ENCODE measurements at places on chromosomes 16 and 17.

GRCh38 chr16:20976576-20976975, 76.0 kb downstream of the LYRM1 start:
- no peak for DNase-seq

- no peak for DNase-seq
Observed at GRCh38 chr17:81866440-81867169, 4.5 kb downstream of the ARHGDIA start.

GRCh38 chr16:4060009-4060408, 56.2 kb downstream of the ADCY9 start:
- DNase-seq, result no peak

GRCh38 chr17:16150251-16150856, 65.0 kb downstream of the NCOR1 start:
- peak; percentile 41 for DNase-seq

DNA sequence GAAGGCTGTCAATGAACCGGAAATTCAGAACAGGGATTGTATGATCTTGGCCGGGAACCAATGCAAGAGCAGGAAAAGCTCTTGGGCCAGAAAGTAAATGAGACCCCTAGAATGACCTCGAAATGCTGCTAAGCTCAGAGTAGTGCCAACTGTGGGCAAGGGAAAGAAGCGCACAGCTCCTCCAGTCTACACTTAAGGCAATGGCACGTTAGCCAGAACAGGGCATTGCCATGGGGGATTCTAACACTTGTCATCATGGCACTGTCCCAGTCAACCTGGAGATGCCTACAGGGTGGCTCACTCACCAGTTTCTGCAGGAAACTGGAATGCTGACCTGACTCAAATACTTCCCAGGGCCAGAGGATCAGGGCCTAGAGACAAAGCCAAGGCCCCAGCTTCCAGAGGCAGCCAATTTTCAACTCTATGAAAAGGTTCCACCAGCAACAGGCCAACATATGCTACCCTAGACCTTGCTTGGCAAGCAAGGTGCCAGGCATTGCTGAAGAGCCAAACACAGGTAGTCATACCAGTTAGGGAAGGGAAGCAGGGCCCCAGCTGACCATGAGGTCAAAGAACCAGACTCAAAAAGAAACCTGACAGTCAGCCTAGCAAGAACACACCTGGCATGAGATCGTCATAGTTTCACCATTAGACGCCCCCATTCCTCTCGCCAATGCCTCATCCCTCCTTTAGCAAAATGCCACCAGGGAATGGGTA, 34.9 kb downstream of the ARHGAP17 start:
- DNase-seq, result peak; percentile 49

DNA sequence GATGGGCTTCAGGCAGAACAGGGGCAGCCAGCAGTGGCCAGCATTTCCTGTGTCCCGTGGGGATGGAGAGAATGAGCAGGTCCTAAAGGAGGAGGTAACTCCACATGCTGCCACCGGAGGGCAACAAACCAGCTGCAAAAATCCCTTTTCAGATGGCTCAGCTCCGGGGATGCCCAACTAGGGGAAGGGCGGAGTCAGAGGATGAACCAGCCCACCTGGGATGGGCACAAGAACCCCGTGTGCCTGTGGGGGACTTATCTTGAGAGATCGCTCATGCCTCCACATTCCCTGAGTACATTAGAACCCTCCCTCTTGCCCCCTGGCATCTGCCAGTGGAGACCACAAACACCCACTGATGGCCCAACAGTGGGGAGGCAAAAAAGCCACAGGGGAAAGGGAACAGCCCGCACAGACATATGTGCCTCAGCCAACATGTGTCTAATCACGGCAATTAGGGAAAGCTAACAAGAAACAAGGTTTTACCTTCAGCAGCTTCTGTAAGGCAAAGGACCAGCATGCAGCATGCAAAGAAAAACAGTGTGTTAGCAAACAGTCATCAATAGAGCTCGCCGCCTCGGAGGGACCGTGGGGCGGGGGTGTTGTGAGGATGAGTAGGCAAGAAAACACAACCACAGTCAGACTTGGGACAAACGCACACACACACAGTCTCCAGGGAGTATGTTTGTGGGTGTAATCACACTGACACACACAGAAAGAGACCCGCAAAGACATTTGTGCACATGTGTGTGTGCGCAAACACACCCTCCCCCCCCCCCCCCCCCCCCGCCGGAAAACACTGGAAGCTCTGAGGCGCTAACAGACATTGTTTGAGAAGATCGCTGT, 64.0 kb downstream of the MYO18A start:
- DNase-seq, result peak; percentile 74

DNA sequence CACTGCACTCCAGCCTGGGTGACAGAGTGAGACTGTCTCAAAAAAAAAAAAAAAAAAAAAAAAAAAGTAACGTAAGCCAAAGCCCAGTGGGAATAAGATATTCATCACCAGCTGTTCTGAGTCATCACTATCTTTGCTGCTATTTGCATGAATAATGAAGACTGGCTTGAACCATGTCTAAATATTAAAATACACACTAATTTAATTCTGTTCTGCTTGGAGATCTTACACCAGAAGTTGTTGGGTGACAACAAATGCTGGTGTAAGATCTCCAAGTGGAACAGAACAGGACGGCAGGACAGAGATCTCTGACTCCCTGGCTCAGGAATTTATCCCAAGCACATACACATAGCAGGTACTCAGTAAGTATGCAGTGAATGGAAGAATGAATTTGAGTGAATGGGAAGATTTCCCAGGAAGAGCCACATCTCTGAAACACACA, 19.6 kb downstream of the DNAH17 start:
- peak; percentile 73 for DNase-seq

DNA sequence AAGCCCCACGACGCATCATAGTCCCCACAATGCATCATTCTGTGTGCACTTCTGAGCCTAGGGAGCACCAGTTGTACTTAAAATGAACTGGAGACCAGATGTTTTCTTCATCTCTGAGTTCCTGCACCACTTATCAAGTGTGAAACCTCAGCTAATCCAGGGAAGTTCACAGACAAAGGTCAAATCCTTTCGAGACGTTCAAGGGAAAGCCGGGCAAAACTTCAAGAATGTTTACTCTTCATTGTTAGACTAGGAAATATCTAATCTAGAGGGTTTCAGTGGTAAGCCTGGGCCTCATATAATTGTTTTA, 4.6 kb upstream of the PMP22 start:
- DNase-seq, result no peak

GRCh38 chr17:65678546-65678945, 117.1 kb upstream of the AXIN2 start:
- peak; percentile 54 for DNase-seq

DNA sequence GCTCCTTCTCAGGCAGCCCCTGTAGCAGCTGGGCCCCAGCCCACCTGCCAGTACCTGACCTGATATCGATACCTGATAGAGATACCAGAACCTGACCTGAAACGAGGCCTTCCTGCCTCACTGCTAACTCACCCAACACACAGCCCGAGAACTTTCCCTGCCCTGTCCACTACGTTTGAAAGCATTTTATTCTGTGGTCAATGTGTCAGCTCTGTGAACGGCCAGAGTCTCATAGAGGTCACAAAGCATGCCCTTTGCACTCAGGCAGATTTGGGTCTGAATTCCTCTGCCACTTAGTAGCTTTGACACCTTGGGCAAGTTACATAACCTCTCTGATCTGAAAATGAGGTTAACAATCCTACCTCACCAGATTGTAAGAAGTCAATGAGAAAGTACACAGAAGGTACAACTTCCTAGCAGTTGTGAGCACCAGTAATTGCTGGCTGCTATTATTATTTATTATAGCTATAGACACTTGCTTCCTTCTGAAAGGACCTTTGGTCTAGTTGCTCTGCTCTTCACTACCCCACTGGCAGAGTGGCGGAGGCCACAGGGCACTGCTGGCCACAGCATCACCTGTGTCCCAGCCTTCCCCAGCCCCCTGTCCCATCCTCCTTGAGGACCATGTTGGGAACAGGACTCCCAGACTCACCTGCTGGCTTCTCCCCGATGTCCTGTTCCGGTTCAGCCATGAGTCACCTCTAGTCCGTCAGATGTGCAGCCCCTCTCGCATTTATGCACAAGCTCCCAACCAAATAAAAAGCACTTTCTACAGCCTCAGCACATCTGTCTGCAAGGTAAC, 895 bp downstream of the ANKRD40CL start:
- DNase-seq, result no peak

- DNase-seq, result no peak
Observed at GRCh38 chr17:73625991-73626673, 18.1 kb downstream of the SDK2 start.

- DNase-seq, result no peak
Observed at GRCh38 chr16:27287887-27288286, 19.3 kb upstream of the NSMCE1 start.

- DNase-seq, result no peak
Observed at GRCh38 chr17:72984926-72985325, 107.6 kb downstream of the SLC39A11 start.

DNA sequence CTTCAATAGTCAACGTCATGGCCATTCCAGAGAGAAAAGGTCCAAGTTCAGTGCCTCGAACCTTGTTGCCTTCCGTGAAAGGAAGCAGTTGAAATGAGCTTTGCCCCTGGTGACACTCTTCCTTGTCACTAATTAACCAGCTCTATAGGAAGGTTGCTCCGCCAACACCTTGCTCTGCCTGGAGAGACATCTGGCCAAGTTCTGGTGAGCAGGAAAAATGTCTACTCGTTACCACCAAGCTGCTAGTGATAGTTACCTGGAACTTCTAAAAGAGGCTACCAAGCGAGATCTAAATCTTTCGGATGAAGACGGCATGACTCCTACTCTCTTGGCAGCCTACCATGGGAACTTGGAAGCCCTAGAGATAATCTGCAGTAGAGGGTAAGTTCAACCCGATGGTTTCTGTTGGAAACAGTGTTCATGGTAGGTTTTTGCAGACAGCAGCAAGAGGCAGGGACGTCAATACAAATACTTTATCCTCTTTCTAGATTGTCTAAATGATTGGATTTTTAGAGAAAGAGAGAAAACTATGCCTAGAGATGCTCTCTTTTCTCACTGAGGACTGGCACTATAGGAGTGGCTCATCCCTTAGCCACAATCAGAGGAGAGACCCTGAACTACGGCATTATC, at the start of gene ANKS4B:
TSS of gene ANKS4B (plus strand) at position 179 of the 630 bp plus-strand sequence. CDS start at position 218, 39 bp downstream.
- DNase-seq, result no peak

DNA sequence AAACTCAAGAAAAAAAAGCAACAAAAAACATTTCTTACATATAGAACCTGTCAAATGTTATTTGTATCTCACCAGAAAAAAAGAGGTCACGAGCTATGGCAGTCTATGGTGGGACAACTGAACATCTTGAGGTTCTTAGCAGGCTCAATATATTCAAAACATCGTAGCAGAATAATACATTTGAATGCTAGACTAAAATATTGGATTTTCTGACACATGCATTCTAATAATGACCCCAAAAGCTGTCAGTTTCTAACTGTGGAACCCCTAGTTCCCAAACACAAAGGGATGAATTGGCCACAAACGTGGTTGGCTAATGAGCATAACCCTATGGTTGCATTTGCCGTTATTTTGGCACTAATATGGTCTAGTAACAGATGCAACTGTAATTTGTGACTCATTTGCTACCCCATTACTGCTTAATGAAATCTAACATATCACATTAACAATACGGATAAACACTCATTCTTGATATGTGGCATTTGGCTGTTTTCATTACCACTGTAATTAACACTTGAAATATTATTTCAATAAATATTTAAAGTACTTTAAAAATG, 81.2 kb downstream of the TOX3 start:
- no peak for DNase-seq

- no peak for DNase-seq
Observed at GRCh38 chr16:11207646-11208045, 48.4 kb downstream of the SOCS1 start.

GRCh38 chr17:62652251-62653001, 25.0 kb downstream of the MRC2 start:
- DNase-seq, result peak; percentile 93

GRCh38 chr16:82993926-82994325, 367.2 kb downstream of the CDH13 start:
- DNase-seq, result no peak

GRCh38 chr16:69935740-69936139, 15.4 kb upstream of the CLEC18A start:
- no peak for DNase-seq

GRCh38 chr17:80117491-80118401, 16.4 kb downstream of the GAA start:
- no peak for DNase-seq

GRCh38 chr17:10290041-10290440, 82.8 kb downstream of the MYH13 start:
- no peak for DNase-seq

- no peak for DNase-seq
Observed at GRCh38 chr17:17054636-17055035, 12.4 kb downstream of the MPRIP start.

DNA sequence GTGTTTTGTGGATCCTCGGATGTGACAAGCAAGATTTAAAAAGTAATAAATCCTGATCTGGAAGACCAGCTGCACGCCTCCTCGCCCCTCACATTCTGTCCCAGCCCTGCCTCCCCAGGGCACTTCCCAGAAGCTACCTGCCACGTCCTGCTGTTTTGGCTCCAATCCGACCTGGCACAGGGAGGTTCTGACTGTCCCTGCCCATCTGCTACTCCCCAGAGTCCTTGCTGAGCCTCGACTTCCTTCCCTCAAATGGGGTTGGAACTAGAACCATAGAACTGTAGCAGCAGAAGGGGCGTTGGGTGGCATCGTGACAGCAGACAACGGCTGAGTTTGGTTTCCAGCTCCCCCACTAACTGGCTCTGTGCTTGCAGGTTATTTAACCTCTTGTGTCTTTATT, 71.7 kb downstream of the RPH3AL start:
- DNase-seq, result no peak

DNA sequence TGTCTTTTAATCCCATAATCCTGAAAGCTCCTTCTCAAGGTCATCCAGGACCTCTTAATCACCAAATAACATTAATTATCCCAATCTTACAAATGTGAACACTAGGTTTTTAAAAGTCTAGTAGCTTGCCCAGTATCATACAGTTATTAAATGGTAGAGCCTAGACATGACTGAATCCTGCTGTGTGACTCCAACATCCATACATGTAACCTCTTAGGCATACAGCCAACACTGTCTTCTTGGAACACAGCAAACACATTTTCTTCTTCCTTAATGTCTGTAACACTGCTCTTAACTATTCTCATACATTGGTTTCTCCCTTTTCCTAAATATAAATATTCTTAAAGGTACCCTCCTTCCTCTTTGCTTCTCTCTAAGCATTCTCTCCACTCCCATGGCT, 13.7 kb downstream of the BRIP1 start:
- DNase-seq, result peak; percentile 25

GRCh38 chr16:4826980-4827379, 20.1 kb downstream of the GLYR1 start:
- DNase-seq, result no peak

GRCh38 chr17:18181358-18181757, 2.3 kb upstream of the ALKBH5 start:
- DNase-seq, result no peak

GRCh38 chr16:4803401-4803844, 990 bp upstream of the ROGDI start:
- DNase-seq, result no peak

GRCh38 chr17:58092797-58093385, 9.7 kb downstream of the DYNLL2 start:
- DNase-seq, result no peak
